ENCODE measurements at places on chromosomes 7 and 10.

GRCh38 chr7:137880432-137880831 lies 33.7 kb upstream of the DGKI start:
- DNase-seq = peak; percentile 14

DNA sequence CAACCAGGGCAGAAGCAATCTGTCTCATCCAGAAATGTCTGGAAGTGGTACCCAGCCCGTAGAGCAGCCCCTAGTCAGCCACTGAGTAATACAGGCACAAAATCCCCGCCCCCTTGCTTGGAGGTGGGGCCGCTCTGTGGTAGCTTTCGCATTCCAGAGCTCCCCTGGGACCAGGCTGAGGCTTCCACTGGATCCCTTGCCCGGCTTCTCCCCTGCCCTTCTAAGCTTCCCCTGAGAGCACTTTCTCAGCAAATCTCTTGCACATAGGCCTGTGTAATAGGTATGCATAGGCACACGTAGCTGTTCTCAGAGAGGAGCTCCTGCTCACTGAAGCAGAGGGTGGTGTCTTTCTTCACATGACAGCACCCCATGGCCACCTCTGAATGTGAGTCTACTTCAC lies 144.2 kb downstream of the BMS1 start:
- no peak for DNase-seq

DNA sequence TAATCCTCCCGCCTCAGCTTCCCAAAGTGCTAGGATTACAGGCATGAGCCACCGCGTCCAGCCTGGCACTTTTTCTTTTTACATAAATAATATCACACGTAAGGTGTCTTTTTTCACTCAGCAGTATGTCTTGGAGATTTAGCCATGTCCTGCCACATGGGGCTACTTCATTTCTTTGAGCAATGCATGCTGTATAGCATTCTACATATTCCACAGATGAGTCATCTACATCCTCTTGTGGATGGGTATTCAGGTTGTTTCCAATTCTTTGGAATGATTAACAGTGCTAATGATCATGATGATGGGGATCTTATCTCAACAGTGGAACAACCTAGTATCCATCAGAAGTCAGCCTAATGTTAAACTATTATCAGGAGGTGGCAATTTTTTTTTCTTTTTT lies 50.8 kb downstream of the ZNF503 start:
- no peak for DNase-seq

DNA sequence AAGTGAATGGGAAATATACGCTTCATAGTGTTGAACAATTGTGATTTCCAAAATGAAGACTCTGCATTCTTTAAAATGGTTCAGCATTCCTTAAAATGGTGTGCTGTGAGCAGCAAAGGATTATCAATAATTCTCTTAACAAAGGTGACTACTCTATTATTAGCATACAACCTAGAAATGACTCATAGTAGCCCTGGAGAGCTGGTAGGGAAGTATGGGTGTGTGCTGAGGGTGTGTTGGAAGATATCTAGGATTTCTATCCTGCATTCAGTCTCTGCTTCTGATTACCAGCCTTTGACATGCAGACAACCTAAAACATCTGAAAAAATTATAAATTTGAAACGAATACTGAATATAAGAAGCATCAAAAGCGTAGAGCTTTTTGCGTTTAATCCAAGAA lies 72.5 kb downstream of the SEMA3D start:
- no peak for DNase-seq

GRCh38 chr7:112550468-112551060 lies 69.8 kb downstream of the LSMEM1 start:
- peak; percentile 14 for DNase-seq

- DNase-seq = no peak
Observed at GRCh38 chr7:36391436-36392198, 2.0 kb downstream of the ANLN start.

- DNase-seq = no peak
Observed at GRCh38 chr7:38284553-38284952, 11.1 kb upstream of the TARP start.

GRCh38 chr7:75638594-75639070 lies 100.1 kb downstream of the HIP1 start:
- DNase-seq = no peak

- no peak for DNase-seq
Observed at GRCh38 chr10:44873160-44873559, 38.0 kb upstream of the TMEM72 start.

DNA sequence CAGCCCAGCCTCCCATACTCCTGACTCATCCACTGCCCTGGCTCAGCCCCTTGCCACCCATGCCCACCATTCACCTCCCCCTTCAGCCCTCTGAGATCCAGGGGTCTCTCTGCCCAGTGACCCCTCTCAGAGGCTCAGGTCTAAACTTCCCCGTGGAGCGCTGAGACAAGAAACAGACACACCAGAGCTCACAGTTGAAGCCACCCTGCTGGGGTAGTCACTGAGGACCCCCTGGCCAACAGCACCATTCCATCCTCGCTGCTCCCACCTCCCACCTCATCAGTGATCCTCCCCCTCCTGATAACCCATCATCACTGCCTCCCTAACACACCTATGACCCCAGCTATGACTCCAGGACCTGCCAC lies 100.7 kb downstream of the GRID1 start:
- DNase-seq = no peak

DNA sequence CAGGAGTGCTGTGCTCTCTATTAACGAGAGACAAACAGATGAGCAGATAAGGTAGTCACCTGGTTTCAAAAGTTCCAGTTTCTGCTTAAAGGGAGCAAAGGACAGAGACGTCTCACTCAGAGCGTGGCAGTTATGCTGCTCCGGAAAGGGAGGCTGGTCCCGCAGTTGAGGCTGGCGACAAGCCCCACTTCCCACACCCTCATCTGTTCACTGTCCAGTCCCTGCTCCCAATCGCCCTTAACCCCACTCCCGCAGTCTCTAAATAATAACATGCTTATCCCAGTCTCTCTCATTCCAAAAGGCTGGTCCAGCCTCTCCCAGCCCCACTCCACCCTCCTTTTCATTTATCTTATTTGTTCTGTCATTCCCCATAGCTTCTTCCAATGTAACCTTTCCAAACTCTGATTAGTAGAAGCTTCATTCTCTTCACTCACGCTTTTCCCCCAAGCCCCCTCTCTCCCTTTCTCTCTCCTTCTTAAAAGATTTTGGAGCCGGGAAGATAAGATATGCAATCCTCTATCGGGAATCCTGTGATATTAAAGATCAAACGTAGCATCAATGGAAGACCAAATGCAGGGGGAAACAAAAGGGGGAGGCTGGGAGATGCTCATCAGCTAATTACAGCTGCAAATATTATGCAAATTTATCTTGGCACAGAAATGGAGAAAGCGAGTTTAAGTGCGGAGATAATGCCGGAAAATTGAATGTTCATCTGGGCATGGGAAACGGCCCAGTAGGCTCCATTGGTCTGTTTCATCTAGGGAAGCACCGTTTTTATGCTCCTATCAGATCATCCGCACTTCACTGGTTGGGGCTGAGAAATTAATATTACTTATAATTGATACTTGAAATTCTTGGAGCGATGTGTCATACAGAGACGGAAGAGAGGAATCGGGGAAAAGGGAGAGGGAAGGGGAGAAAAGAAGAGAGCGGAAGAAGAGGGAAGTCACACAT lies 16.3 kb upstream of the GATA3 start:
- no peak for DNase-seq

- no peak for DNase-seq
Observed at GRCh38 chr7:151453326-151453791, 13.4 kb upstream of the CRYGN start.

All from amniotic stem cell (primary cell).